ENCODE measurements at places on chromosomes 11 and 22.

GRCh38 chr11:25057861-25058260 lies 561.0 kb downstream of the LUZP2 start:
- no peak for DNase-seq

DNA sequence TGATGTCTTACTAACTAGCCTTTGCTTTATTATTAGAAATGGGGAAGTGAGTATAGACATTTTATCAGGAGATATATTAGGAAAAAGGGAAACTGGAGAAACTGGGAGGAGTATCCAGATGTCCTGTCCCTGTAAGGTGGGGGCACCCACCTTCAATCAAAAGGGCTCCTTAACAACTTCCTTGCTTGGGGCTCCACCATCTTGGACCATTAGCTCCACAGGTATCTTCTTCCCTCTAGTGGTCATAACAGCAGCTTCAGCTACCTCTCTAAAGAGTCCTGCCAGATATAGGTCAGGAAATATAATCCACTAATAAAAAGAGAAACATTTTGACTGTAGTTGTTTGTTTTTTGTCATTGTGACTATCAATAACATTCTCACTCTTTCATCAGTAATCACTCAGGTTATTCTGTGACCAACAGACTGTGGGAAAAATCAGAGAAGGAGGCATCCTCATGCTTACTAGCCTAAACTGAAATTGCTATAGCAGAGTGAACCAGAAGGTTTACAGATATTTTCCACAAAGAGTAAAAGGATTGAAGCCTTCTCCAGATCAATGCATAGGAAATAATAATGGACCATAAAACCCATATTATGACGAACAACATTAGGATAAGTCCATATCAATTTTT lies 10.4 kb downstream of the OR51B4 start:
- DNase-seq, result no peak

- DNase-seq, result no peak
Observed at GRCh38 chr22:29716814-29717545, 2.8 kb upstream of the CABP7 start.

DNA sequence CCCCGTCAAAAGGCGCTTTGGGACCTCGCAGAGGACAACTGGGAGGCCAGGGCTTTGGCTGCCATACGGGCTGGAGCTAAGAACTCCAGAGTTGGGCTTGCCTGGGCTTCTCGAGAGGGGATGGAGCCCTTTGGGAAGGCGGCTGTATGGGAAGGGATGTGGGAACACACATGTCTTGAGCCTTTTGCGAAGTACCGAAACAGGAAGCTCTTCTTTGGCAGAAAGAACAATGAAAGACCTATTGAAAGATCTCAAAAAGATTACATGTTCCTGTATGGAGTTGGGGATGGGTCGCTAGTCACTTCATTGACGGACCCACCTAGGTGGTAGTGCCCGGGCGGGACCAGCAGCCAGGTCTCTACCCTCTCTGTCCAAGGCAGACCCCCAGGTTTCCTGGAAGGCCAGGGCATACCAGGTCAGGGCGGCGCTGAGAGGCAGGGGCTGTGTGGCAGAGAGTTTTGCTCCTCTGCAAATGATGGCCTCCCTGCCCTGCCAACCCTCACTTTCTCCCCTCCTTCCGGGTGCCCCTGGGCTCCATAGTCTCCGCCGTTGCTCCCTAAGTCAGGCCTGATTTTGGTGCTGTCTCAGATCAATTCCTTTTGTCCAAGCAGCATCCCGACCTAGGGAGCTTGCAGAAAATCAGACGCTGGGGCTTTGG lies 1.0 kb downstream of the ST14 start:
- no peak for DNase-seq

All from activated CD4-positive, alpha-beta T cell treated with anti-CD3 and anti-CD28 coated beads for 4 hours (primary cell).